ENCODE measurements at places on chromosomes 6 and 20.
A peak's percentile ranks its signal among the peaks of the same experiment; 100 is the strongest.

DNA sequence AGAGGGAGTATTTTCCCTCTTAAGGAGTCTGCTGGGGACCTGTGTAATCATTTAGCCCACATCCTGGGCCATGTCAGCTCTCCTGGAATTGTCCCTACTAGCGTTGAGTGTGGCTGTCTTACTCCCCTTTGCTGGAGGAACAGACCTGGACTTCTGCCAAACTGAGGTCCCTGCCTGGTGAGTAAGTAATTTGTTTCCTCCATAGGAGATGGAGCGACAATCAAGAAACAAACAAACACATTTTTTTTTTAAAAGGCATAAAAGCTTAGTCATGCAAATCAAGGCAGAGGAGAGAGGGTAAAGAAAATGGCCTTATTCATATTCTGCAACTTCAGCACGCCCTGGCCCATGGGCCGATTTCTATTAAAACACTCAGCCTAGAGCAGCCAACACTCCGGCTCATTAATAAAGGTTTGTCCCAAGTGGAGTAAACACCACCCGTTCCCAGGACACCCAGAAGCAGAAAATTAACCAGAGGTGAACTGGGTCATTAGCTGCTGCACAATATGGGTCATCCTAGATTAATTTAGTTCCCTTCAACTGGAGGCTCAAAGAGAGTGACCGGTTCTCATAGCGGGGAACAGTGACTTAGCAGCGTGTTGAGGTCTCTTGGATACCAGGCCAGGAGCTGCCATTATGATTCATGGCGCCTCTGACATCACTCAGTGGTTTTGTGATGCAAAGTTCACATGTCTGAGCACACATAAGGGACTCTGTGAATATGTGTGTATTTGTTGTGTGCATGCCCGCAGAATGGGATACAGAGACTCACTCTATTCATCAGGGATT is 165.0 kb upstream of the SULF2 start:
- no peak for DNase-seq

DNA sequence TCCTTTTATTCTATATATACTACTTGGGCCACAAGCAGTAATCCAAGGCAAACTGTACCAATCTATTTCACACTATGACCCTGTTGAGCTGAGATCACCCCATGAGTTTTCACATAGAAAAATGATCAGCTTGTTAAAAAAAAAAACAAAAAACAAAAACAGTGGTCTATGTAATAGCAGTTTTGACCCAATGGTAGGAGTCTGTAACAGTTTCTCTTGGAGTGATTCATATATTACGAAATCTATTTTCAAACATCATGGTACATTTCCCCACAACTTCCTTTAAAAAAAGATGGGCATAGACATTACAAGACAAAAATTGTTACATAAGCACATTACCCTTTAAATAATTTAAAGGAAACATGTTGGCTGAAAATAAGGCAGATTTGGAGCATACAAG is 78.1 kb downstream of the PRSS35 start:
- DNase-seq, result peak; percentile 76

GRCh38 chr20:34022151-34022838 is 28.6 kb downstream of the RALY start:
- DNase-seq, result no peak

DNA sequence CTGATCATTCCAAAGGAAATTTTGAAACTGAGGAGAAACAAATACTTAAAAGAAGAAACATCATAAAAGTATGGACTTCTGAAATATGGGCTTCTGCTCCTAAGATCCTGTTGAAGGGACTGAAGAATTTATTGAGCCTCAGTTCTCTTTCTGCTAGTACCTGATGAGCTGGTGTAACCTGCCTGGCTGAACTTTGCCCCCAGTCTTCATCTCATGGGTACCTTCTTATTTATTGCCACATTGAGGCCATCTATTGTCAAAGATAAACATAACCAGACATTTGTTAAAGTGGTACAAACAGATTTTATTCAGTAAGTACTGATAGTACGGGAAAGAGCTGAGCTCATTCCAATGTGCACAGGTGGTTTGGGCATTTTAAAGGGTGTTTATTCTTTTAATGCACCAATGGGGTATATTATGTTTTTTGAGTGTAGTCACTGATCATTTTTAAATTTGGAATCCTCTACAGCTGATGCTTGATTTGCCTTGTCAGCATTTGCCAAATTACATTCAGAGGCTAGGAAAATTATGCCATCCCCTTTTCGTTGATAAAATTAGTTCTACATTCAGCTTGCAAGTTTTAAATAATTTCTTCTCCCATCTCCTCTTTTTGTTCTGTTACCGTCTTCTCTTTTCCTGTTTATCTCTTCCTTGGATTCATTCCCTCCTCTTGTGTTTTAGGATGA is 118.2 kb downstream of the PRIM2 start:
- DNase-seq, result no peak

DNA sequence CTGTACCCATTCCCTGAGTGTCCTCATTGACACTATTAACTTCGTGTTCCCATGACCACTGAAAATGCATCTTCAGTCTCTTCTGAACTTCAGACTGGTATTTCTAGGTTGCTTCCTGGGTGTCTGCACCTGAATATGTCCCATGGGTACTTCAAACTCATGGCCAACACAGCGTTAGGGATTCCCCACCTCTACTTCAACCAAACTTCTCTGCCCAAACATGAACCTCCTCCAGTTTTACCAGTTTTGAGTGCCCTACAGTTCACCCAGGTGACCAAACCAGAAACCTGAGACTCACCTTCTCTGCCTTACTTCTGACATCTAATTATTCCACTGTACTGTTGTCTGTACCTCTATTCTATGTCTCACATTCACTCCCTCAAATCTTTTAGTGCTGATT is 99.5 kb upstream of the SUPT3H start:
- DNase-seq, result no peak

GRCh38 chr6:1703923-1704322 is 94.2 kb downstream of the FOXC1 start:
- DNase-seq, result no peak

DNA sequence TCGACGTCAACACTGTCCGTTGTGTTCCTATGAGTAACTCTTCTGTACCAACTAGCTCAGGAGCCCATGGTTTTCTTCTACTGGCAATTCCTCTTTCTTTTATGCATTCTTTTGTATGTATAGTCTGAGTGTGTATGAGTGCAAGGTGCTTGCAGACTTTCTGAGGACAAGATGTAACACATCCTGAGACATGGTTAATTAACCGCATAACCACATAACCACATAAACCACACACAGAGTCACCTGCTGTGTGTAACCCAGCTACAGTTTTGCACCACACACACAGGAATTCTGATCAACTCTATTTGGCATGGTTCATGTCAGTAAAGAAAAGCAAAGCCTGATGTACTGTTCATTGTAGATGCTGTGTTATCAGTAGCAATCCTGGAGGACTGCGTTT is 98.6 kb downstream of the DACT2 start:
- DNase-seq, result no peak

All from LHCN-M2 (cell line).